Foreskin keratinocyte (primary cell): ENCODE measurements at places on chromosomes 1 and 21. TPM values are rescaled to one million over a fixed set of nuclear protein-coding genes. Genes with fewer than 3 reads are reported as not detected.

DNA sequence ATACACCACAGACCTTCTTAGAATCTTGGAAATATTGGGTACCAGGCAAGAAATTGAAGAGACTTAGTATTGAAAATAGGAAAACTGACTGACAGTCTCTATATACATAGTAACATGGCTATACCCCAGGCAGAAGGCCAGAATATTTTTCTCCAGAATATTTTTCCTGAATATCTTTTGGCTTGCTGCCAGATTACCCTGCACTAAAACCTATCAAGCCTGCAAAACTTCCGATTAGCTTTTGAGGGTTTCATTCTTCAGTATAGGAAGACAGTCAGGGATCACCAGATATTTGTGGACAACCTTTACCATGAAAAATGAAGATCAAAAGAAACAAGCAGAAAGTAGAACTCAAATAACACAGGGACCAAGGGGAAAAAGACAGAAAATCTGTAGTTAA is 187.9 kb downstream of the LRRC7 start:
- DNase-seq: no peak

DNA sequence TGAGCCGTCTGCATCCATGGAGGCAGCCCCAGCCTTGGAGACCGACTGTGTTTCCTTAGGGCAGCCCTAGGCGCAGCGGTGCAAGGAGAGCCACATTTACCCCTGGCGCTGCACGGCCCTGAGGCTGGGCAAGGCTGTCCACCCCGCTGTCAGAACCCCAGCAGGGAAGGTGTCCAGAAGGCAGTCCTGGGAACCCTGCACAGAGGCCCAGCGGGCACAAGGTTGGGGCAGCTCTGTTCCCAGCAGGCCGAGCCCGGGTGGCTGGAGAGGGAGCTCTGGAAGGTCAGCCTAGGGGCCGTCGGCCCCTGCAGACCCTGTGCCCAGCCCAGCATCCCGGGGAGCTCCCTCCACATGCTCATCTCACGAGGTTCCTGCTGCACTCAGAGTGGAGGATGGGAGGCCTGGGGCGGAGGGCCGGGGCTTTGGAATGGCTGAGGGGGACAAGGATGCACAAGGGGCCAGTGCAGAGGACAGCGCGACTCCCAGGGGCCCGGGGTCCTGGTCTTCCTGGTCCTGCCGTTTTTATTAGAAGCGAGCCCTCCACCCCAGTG is 19.9 kb upstream of the SAMD11 start:
- DNase-seq: no peak

- peak; percentile 77 for DNase-seq
Measured at GRCh38 chr21:42002421-42002958, 7.7 kb downstream of the ZBTB21 start.

- no peak for DNase-seq
Measured at GRCh38 chr1:235021815-235022214, 106.8 kb downstream of the TOMM20 start.

The CRYAA gene
- not detected in 2 replicates for polyA plus RNA-seq

The NASP gene
- 112 and 150 TPM in 2 replicates for polyA plus RNA-seq

The PHC2 gene
- 94.9 and 98.7 TPM in 2 replicates for polyA plus RNA-seq
